Panc1 (cell line): ENCODE measurements at places on chromosomes 5 and 9.

DNA sequence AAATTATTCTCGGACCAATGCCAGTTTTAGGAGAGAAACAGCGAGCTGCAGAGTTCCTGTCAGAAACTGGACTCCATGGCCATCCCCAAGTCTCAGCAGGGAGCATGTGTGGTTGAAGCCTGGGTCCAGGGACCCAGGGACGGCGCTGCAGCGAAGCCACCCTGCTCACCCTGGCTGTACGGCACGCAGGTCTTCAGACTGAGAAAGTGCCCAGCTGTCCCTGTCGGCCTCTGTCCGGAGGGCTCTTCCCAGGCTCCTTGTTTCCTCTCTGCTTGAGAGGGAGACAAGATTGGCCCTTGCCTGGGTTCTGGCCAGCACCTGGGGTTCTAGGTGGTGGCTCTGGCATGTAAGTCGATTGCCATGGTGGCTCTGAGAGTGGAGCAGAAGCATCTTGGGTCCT, 26.9 kb downstream of the PTGES2 start:
- peaks cover 13% of the 10 kb centered on the region for H3K4me1 ChIP-seq
- H3K4me3 ChIP-seq = no peak overlapping the region
- H3K27ac ChIP-seq = no peak overlapping the region
- H3K27me3 ChIP-seq = no peaks in the 10 kb centered on the region

DNA sequence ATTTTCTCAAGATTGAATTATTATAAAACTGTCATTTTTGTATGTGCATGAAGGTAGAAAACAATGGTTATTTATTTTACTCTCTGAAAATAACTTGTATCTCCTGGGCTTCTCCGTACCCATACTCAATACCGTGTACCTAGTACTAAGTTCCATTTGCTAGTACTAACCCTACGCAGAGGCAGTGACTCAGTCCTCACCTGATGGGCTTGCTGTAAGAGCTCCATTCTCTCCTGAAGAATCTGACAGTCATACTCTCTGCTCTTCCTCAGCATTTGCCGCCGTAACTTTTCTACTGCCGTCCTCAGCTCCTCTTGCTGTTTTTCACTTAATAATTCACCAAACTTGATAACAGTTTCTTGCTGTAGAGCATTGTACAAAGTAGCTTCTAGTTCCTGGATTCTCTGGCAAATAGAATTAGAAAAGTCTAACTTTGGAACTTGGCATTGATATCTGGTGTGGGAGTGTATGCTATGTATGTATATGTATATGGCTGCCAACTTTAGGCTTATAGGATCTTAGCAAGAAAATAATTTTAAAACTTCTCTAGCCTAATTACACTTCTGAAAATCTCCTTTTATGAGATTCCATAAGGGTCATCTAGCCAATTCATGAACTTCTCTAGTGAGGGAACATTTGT, 108.0 kb upstream of the DPYSL3 start:
- no peak overlapping the region for H3K27ac ChIP-seq
- no peaks in the 10 kb centered on the region for H3K4me1 ChIP-seq
- H3K27me3 ChIP-seq = no peaks in the 10 kb centered on the region
- H3K36me3 ChIP-seq = no peaks in the 10 kb centered on the region
- H3K4me3 ChIP-seq = no peak overlapping the region
- DNase-seq = no peak

- no peak overlapping the region for H3K4me3 ChIP-seq
- no peaks in the 10 kb centered on the region for H3K36me3 ChIP-seq
- peaks cover 9% of the 10 kb centered on the region for H3K4me1 ChIP-seq
- no peak for DNase-seq
- no peak overlapping the region for H3K27ac ChIP-seq
Observed at GRCh38 chr9:14097666-14098415, 216.1 kb downstream of the NFIB start.

GRCh38 chr9:31807574-31808256, 576.7 kb upstream of the ACO1 start:
- no peak overlapping the region for H3K4me3 ChIP-seq
- DNase-seq = no peak
- no peaks in the 10 kb centered on the region for H3K27me3 ChIP-seq
- no peaks in the 10 kb centered on the region for H3K36me3 ChIP-seq
- no peaks in the 10 kb centered on the region for H3K4me1 ChIP-seq

DNA sequence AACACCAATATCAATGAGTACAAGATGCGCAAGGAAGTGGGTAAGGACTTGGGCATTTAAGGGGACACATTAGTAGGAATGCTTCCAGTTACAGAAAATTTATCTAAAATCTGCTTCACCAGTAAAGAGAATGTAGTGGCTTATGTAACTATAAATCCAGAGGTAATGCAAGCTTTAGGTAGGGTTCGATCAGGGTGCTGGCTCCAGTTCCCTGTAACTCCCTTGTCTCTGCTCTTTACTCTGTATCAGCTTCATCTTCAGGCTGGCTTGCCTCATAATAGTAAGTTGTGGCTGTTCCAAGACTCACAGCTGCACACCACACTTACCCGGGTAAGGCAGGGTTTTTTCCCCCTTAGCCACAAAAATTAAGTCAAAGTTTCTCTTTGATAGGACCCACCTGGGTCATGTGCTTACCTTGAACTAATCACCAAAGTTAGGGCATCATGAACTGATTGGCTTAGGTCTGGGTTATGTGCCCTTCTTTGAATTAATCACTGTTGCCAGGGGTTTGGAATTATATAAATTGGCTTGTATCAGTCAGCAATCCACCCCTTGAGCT, 35.5 kb downstream of the ARHGEF37 start:
- H3K36me3 ChIP-seq = no peaks in the 10 kb centered on the region
- no peak for DNase-seq
- H3K27me3 ChIP-seq = no peaks in the 10 kb centered on the region
- no peak overlapping the region for H3K4me3 ChIP-seq
- H3K4me1 ChIP-seq = peaks cover 5% of the 10 kb centered on the region; the same call in 1 of the 2 replicates
- no peak overlapping the region for H3K27ac ChIP-seq

- H3K4me1 ChIP-seq = no peaks in the 10 kb centered on the region
- no peaks in the 10 kb centered on the region for H3K36me3 ChIP-seq
- H3K4me3 ChIP-seq = peak overlapping the region; percentile 41
Observed at GRCh38 chr9:126612326-126612812, 1.4 kb upstream of the LMX1B start.

GRCh38 chr5:2767089-2767488, 15.6 kb upstream of the IRX2 start:
- H3K27ac ChIP-seq = no peak overlapping the region
- no peak overlapping the region for H3K4me3 ChIP-seq
- DNase-seq = no peak
- H3K36me3 ChIP-seq = no peaks in the 10 kb centered on the region

DNA sequence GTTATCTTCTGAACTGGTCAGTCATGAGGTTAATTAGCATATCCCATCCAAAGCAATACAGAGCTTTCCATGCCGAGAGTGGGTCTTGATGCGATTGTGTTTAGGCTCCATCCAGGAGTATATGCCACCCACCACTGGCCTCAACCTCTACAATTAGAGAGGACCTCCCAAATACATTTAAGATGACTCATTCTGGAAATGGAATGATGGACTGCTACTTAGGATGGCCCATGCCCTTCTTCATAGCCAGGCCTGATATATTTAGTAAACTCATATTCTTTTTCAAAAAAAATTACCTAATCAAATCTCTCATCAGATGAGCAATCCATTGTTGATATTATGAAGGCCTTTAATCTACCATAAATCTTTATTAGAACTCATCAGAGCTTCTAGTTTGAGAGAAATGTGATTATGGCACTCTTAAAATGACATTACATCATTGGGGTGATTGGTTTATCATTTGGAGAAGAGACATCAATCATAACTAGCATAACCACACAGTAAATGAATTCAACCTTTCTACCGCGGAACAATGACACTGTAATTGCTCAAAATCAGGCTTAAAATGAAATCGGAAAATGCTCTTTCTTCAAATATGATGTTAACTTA, 414.2 kb upstream of the WWC1 start:
- no peaks in the 10 kb centered on the region for H3K36me3 ChIP-seq
- H3K4me3 ChIP-seq = no peak overlapping the region

- no peaks in the 10 kb centered on the region for H3K4me1 ChIP-seq
- H3K36me3 ChIP-seq = peaks cover 2% of the 10 kb centered on the region; the same call in 1 of the 2 replicates
- no peak overlapping the region for H3K4me3 ChIP-seq
- H3K27me3 ChIP-seq = no peaks in the 10 kb centered on the region
- H3K27ac ChIP-seq = no peak overlapping the region
Observed at GRCh38 chr5:180259260-180259611, 32.6 kb downstream of the MAPK9 start.

GRCh38 chr9:14348123-14348372, 34.1 kb upstream of the NFIB start:
- no peaks in the 10 kb centered on the region for H3K4me1 ChIP-seq
- no peaks in the 10 kb centered on the region for H3K36me3 ChIP-seq
- no peak overlapping the region for H3K27ac ChIP-seq
- DNase-seq = no peak
- peak overlapping the region; percentile 35 for H3K4me3 ChIP-seq

DNA sequence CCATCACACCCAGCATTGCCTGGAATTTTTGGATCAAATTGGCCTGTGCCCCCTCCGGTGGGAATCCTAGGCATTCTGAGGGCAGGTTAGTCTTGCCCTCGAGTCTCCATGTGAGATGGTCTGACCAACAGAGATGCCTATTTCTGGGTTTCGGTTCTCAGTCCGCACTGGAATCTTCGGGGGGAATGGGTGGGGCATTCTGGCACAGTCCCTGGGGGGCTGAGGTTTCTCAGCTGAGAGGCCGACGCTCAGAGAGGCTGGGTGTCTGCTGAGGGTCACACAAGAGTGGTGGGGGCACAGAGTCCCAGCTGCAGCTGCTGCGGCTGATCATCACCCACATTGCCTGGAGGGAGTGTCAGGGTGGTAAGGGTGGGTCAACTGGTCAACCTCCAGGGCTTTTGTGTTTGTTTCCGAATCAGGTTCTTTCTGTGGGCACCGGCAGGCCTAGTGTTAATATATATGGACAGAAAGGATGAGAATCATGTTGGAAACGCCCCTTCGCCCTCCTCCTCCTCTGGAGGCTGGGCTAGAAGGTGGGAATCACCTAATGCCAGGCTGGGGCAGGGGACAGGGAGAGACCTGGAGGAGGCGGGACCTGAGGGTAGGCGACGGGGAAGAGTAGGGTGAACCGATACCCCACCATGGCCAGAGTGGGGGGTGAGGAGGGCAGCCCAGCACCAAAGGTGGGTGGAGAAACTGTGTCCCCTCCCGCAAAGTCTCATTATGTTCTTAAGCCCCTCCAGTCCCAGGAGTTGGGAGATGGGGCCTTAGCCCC, 149.5 kb upstream of the PHYKPL start:
- H3K36me3 ChIP-seq = no peaks in the 10 kb centered on the region
- H3K4me3 ChIP-seq = no peak overlapping the region
- no peaks in the 10 kb centered on the region for H3K27me3 ChIP-seq
- no peak overlapping the region for H3K27ac ChIP-seq

DNA sequence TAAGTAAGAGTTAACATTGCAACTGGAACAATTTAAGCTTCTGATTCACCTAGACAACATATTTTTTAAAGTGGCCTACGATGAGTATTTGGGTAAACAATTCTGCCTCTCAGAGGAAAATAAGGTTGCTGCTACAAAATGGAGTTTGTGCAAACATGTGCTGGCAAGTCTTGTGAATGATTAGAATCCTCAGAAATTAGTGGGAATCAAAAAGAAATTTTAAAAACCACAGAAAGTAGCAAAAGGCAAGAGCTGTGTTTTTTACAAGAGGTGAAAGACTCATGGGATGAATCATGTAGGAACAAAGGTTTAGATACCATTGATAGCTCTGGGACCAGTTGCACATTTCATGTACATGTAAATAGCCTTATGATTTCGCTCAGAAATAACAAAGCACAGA, 561.6 kb downstream of the TAF11L14 start:
- no peak for DNase-seq
- H3K27me3 ChIP-seq = no peaks in the 10 kb centered on the region
- no peak overlapping the region for H3K4me3 ChIP-seq
- no peaks in the 10 kb centered on the region for H3K36me3 ChIP-seq
- H3K27ac ChIP-seq = no peak overlapping the region

GRCh38 chr9:26170190-26170589, 491.9 kb upstream of the TUSC1 start:
- H3K4me3 ChIP-seq = no peak overlapping the region
- no peaks in the 10 kb centered on the region for H3K4me1 ChIP-seq
- H3K27me3 ChIP-seq = no peaks in the 10 kb centered on the region
- no peaks in the 10 kb centered on the region for H3K36me3 ChIP-seq

DNA sequence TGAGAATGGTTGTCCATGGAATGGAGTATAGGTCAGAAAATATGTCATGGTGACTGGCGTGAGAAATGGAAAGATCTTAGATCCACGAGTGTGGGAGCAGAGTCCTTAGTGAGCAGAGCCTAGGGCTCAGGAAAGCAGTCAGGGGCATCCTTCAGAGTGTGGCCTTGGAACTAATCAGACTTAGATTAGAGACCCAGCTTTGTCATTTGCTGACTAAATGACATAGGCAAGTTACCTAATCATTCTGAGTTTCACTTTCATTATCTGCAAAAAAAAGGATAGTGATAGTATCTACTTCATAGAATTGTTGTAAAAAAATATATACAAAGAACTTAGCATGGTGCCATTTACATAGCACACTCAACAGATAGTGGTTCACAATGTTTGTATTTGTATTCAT, 24.3 kb upstream of the SLIT3 start:
- H3K36me3 ChIP-seq = no peaks in the 10 kb centered on the region
- DNase-seq = no peak
- H3K4me3 ChIP-seq = no peak overlapping the region
- H3K27me3 ChIP-seq = no peaks in the 10 kb centered on the region
- peak overlapping the region; percentile 3; the same call in 1 of the 2 replicates for H3K27ac ChIP-seq

GRCh38 chr5:179534431-179534830, 15.9 kb upstream of the RUFY1 start:
- DNase-seq = no peak
- no peak overlapping the region for H3K27ac ChIP-seq
- no peaks in the 10 kb centered on the region; the same call in 1 of the 2 replicates for H3K4me1 ChIP-seq
- no peak overlapping the region for H3K4me3 ChIP-seq
- H3K27me3 ChIP-seq = no peaks in the 10 kb centered on the region

DNA sequence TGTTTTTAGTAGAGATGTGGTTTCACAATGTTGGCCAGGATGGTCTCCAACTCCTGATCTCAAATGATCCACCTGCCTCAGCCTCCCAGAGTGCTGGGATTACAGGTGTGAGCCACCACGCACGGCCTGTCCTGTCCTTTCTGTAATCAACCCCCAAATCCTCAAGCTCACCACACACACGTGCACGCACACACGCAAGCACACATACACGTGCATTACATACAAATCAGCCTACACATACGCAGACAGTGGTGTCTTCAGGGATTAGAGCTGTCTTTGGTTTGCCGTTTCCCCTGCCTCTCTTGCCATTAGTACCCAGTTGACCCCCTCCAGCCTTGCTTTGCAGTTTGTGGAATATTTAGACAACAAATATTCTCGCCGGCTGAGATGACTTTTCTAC, 6.5 kb downstream of the GLT6D1 start:
- no peak overlapping the region for H3K27ac ChIP-seq
- H3K4me3 ChIP-seq = no peak overlapping the region
- DNase-seq = no peak
- H3K36me3 ChIP-seq = no peaks in the 10 kb centered on the region
- H3K27me3 ChIP-seq = peaks cover 4% of the 10 kb centered on the region; the same call in 1 of the 2 replicates
